Fibroblast of skin of left biceps (primary cell): ENCODE measurements at places on chromosomes 1 and 21.

DNA sequence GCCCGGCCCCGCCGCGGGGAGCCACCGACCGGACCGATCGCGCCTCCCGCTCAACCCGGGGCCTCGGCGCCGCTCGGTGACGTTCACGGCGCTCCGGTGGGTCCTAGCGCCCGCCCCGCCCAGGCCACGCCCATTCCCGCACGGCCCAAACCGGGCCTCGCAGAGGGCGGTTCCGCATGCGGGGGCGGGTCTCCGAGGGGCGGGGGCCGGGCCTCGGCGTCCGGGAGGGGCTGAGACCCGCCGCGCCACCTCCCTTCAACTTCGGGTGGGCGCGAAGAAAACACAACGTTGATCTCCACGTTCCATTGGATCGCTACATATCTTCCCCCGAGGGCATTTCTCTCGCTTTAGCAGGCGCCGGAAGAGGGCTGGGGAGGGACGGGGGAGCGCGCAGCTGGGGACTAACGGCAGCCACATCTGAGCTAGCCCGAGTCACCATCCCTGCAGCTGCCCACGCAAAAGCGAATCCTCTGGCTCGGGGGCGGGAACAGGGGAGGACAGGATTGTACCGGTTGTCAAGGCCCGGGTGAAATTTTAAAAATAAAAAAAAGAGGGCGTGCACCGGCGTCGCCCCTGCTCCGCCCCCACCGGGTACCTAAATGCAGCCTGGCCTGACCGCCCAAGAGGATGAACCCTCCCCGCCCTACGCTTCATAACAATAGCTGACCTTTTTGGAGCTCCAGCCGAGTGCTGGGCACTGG, at the start of gene MAD2L2:
Gene MAD2L2 (minus strand): TSS at position 78 of the 701 bp plus-strand sequence. CDS start 547 bp downstream, outside the sequence.
- peak; percentile 35 for DNase-seq

- no peak for DNase-seq
Measured at GRCh38 chr21:46347203-46347550, 23.2 kb downstream of the PCNT start.

DNA sequence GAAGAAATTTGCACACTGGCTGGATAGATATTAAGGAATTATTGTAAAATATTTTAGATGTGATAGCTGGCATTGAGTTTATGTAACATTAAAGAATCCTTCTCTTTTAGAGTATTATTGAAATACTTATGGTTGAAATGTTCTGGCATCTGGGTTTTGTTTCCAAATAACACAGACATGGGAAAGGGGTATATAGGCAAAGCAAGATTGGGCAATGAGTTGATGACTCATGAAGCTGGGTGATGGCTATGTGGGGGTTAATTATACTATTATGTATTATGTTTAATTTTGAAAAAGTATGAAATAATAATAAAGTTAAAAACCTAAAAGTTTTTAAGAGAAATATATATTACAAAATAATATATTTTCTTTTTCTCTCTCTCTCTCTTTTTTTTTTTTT, 12.5 kb upstream of the PTPN14 start:
- DNase-seq = no peak

GRCh38 chr1:157112186-157112867, 12.7 kb upstream of the ETV3L start:
- no peak for DNase-seq
